ENCODE measurements at places on chromosomes 3 and 15.

GRCh38 chr3:89108291-89108550, 800 bp downstream of the EPHA3 start:
- no peak for DNase-seq

DNA sequence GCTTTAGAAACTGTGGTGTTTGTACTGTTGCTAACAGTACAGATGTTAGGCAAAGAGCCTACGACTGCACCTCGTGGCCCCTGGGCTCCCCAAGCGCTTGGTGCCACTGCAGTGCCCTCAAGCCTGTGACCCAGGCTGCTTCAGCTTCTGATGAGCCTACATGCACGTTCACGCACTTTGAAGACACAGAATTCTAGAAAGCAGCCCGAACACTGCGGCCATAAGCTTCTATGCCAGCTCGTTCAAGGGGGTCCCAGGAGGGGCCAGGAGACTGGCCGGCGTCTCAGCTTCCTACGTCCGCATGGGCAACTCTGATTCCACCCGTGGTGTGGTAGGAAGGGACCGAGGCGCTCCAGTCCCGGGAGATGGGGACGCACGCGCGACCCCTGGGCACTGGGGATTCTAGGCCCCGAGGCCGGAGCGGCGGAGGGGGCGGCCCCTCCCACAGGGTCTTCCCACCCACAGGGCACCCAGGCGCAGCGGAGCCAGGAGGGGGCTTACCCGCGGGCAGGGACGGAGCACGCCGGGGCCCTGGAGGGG, 653 bp downstream of the MYO5C start:
- no peak for DNase-seq

- DNase-seq = no peak
Observed at GRCh38 chr3:128236657-128237056, 83.4 kb downstream of the EEFSEC start.

GRCh38 chr3:174767853-174768382, 91.2 kb upstream of the NAALADL2 start:
- DNase-seq = no peak

GRCh38 chr3:46107682-46108081, 80.4 kb upstream of the XCR1 start:
- no peak for DNase-seq

DNA sequence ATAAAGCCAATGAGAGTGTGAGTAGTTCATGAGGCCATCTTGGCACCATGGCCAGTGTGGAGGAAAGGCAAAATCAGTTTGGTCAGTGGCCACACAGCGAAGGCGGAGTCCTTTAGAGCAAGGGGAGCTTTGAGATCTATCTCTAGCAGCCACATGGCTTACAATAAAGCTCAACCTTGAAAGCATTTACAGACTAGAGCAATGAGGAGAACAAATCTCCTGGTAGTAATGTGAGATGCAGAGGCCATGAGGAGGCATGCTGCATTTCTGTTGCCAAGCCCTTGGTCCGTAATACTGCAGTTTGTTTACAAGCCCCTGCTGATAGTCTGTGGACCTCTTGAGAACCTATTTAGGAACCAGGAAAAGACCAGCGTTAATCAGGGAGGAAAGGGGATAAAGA, 381.5 kb upstream of the C2CD4B start:
- no peak for DNase-seq

DNA sequence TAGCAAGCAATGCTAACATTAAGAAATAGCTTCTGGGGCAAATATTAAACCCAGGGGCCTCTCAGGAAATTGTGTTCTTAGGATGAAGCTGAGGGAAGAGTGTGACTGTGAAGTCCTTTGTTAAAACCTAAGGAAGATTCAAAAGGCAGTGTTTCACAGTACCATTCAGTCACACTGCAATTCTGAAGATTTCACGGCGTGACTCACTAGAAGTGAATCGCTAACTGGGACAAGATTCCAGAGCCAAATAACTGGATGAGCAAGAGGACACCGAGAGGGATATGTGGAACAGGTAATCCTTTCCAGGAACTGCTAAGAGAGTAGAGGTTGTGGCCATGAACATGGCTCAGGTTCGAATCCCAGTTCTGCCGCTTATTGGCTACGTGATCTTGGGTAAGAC, 61.8 kb upstream of the SMAD3 start:
- DNase-seq = no peak

GRCh38 chr3:155026999-155027591, 53.0 kb upstream of the MME start:
- DNase-seq = no peak

DNA sequence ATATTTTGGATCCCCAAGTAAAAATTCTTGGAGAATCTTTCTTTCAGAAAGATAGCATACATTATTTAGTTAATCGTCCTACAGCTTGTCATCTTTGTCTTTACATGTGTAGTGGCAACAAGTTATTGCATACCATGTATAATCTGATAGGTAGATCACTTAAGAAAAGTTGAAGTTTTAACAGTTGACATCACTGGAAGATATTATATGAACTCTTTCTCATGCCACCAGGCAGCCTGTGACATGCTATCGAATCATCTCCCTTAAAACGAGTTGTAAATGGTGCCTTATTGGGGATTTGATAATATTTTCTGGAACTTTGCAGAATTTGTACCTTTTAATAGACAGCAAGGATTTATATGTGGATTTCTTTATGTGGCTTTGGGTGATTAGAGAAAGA, 8.7 kb downstream of the U2SURP start:
- DNase-seq = no peak

DNA sequence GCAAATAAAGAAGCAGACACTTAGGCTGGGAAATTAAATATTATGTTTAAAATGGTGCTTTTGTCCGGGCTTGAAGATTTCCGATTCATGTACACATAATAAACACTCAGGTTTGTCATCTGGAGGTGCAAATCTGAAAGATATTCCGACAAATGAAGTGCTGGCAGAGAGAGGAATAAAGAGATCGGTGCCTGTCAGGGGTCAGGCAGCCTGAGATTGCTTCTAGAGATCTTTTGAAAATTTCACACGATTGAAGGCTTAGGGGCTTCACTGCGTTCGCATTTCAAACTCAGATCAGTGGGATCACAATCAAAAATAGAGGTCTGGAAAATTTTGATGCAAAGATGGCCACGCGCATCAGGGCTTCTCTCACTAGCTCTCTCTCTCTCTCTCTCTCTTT, 33.2 kb downstream of the NR2F2 start:
- no peak for DNase-seq

DNA sequence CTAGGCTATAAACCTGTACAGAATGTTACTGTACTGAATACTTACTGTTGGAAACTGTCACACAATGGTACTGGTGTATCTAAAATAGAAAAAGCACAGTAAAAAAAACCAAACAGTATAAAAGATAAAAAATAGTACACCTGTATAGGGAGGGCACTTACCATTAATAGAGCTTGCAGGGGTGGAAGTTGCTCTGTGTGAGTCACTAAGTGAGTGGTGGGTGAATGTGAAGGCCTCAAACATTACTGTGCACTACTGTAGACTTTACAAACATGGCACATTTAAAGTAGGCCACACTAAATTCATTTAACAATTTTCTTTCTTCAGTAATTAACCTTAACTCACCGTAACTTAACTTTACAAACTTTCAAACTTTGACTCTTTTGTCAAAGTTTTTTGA, 22.0 kb downstream of the B3GALNT1 start:
- no peak for DNase-seq

- no peak for DNase-seq
Observed at GRCh38 chr3:127137113-127137512, 55.8 kb upstream of the PRR23E start.

DNA sequence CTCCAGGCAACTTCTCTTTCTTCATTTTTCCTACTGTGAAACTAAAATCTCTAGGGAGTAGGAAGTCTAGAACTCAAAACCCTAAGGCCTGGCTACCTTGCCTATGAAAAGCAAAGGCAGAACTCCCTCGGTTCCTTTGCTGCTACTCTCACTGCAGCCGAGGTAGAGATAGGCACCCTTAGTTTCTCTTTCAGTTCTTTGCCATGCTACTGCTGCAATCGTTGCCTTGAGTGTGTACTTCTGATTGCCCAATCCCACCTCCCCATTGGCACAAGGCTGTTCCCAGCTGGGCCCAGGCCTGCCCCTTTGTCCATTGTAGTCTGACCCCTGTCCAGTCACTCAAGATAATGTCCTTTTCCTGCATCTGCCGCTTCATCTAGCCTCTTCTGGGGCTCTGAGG, 92.3 kb upstream of the MRPS22 start:
- DNase-seq = no peak

GRCh38 chr3:131371688-131372066, 9.9 kb upstream of the NUDT16 start:
- DNase-seq = no peak

- DNase-seq = peak; percentile 42
Observed at GRCh38 chr3:32951410-32951811, at the start of gene CCR4. CCR4 (plus strand) TSS chr3:32951644; CDS start chr3:32953423, 1,779 bp downstream.
